SJCRH30 (cell line): ENCODE measurements at places on chromosomes 5 and 9. TPM values are rescaled to one million over a fixed set of nuclear protein-coding genes. Genes with fewer than 3 reads are reported as not detected.
A peak's percentile ranks its signal among the peaks of the same experiment; 100 is the strongest.

- DNase-seq = peak; percentile 64
Observed at GRCh38 chr9:109098171-109098959, 21.4 kb downstream of the TMEM245 start.

- no peak for DNase-seq
Observed at GRCh38 chr5:72356361-72356760, 36.2 kb downstream of the PTCD2 start.

- no peak for DNase-seq
Observed at GRCh38 chr5:140181525-140181924, 6.5 kb downstream of the CYSTM1 start.

- no peak for DNase-seq
Observed at GRCh38 chr9:130051855-130052254, 1.9 kb upstream of the GPR107 start.

GRCh38 chr9:101836021-101836420 lies 97.6 kb upstream of the GRIN3A start:
- DNase-seq = no peak

GRCh38 chr5:143101725-143102386 lies 301.6 kb downstream of the NR3C1 start:
- no peak for DNase-seq

DNA sequence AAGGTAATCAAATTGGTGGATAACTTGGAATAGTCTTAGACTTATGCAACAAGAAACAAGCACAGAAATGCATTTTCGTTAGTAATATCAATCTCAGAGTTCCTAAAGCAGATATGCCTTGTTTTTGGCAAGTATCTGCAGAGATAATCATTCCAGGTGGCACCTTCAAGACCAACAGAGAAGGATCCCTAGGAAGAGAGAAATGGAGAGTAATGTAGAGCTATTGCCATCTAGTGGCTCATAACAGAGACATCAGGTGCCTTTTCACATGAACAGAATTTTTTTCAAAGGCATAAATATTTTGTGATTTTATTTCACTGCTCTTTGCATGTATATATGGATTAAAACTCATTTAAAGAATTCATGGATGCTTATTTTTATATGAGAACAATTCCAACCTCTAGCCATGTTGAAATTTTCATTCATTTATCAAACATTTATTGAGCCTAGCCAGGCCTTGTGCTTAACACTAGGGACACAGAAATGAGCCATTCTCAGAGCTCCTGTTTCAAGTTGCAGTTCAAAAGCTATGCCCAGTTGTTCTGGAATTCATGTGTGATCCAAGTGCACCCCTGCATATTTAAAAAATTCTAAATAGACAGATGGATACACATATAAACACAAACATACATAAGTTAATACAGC lies 117.5 kb upstream of the OR13F1 start:
- DNase-seq = peak; percentile 56

DNA sequence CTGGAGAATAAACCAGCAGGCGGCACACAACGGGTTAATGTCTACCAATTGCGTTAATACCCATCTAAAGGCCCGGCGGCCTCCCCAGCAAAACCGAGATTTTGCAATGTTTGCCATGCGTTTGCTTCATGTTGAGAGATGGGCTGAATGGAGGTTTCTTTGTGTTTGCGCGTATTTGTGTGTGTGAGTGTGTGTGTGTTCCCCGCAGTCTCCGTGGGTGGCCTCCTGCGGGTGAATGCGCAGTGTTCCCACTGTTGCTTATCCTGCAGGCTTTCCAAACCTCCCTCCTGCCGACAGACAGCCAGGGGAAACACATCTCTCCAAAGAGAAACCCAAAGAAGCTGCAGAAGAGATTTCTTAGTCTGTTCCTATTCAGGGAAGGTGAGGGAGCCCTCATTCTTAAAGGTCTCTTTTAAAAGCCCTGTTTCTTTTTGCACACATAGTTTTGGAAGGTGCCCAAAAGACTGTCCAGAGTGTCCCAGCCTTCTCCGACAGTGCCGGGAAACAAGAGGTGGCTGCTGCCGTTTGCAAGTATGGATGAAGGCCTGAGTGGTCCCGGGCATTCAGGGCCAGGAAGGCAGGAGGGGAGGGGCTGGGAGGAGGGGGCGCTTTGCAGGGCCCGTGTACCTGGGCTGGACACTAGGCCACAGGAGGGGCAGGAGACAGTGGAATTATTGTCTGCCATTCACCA lies 103.8 kb upstream of the ERCC6L2 start:
- DNase-seq = peak; percentile 95

The GABBR2 gene
- total RNA-seq = not detected in 2 replicates

The RGS14 gene
- 4.0 and 4.8 TPM in 2 replicates for total RNA-seq

The ZDHHC21 gene
- total RNA-seq = 5.5 and 7.4 TPM in 2 replicates
